ENCODE measurements at places on chromosomes 3 and 15. TPM values are rescaled to one million over a fixed set of nuclear protein-coding genes. Genes with fewer than 3 reads are reported as not detected.
A peak's percentile ranks its signal among the peaks of the same experiment; 100 is the strongest.

P2RY13 gene
- polyA plus RNA-seq, result 0.38 TPM

SPINK8 gene
- not detected for polyA plus RNA-seq

KNG1 gene
- not detected for polyA plus RNA-seq

PAQR5 gene
- polyA plus RNA-seq, result 0.24 TPM

MLF1 gene
- polyA plus RNA-seq, result 57.5 TPM

DNA sequence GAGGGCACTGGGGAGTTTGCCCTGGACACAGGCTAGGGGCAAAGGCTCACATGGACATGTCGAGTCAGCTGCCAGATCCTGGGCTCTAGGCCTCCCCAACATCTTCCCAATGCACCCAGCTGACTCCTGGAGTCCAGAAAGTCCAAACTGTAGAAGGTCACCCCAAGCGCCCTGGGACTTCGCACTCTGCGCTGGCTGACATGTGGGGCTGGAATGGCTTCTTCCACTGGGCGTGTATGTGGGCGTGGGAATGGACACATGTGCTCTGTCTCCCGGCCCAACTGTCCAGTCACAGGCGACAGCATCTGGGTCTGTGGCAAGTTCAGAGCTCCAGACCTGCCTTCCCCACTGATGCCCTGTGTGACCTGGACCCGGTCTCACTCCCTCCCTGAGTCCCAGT, 13.2 kb upstream of the FURIN start:
- no peak for DNase-seq

DNA sequence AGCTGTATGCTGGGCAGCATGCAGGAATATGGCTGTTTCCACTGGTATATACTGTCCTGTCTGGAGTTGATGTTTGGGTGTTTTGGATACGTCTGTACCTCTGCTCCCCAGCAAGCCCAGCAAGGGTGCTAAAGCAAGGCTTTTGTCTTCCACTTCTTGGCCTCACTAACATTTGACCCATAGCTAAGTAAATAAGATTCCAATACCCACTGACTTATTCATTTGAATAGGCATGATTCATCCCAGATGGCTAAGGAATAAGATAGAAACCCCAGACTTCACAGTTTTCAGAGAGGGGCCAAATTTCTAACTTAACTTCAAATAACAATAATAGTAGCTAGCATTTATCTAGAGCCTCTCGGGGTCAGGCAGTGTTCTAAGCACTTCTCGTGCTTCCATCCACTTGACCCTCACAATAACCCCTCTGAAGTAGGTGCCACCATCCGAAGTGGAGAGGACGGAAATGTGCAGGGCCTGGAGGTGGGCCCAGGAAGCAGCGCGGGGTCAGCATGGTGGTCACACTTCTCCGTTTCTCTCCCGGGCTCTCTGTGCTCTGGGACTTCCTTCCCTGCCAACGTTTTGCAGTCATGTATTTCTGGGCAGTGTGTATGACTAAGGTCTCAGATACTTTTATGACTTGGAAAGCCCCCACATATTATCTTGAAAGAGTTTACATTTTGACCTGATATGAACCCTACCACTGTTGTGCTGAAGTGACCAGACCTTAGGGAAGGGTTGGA, 39.3 kb downstream of the LRRK1 start:
- no peak for DNase-seq

GRCh38 chr3:107117922-107118536, 259.2 kb upstream of the CCDC54 start:
- DNase-seq, result peak; percentile 88

GRCh38 chr3:189626286-189626685, 4.9 kb upstream of the TP63 start:
- peak; percentile 38 for DNase-seq

DNA sequence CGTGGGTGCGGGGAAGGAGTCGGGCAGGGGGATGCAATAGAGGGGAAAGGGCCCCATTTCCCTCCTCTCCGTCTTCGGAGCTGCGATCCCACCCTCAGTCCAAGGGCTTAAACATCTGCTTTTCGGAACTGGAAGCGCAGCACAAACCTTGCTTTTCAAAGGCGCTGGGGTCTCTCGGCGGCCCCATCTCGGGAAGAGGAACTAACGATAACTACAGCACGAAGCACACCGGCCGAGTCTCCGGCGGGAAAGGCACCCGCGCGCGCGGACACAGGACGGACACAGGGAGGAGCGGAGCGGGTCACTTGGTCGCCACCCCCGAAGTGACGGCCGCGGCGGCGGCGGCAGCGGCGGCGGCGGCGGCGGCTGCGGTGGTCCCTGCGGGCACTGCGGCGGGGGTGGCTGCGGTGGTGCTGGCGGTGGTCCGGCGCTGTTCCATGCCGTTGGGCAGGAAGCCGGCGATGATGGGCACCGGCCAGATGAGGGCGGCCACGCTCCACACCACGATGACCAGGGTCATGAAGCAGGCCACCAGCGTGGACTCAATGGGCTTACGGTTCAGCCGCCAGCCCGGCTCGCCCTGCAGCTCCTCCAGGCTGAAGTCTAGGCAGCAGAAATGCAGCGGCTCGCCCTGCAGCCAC, 1.1 kb downstream of the TMEM158 start:
- DNase-seq, result peak; percentile 70

DNA sequence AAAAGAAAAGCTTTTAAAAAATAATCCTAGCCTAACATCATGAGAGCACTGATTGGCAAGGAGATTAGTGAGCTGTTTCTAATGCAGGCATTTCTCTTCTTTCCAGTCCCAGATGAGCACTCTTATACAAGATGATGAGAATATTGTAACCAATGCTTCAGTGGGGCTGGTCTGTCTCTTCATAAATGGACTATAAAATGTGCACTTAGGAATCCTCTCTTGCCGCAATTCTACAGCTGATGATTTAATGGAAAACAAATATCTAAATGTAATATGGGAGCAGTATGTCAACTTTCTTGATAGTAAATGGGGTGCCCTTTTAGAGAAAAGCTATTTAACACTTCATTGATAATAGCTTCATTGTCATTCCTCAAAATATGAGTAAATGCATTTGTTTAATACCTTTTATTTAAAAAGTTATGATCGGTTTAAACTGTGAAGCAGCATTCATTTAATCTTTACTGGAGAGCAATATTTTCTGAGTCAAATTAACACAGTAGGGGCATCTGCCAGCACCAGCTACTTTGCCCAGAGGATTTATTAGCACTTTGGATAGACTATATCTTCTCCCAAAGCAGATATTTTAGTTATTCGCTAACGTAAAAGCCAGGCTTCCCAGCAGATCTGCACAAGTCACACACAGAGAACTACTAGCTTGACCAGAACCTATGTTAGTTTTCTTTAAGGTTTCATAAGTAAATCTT, 985.9 kb downstream of the DIPK2A start:
- peak; percentile 29 for DNase-seq

DNA sequence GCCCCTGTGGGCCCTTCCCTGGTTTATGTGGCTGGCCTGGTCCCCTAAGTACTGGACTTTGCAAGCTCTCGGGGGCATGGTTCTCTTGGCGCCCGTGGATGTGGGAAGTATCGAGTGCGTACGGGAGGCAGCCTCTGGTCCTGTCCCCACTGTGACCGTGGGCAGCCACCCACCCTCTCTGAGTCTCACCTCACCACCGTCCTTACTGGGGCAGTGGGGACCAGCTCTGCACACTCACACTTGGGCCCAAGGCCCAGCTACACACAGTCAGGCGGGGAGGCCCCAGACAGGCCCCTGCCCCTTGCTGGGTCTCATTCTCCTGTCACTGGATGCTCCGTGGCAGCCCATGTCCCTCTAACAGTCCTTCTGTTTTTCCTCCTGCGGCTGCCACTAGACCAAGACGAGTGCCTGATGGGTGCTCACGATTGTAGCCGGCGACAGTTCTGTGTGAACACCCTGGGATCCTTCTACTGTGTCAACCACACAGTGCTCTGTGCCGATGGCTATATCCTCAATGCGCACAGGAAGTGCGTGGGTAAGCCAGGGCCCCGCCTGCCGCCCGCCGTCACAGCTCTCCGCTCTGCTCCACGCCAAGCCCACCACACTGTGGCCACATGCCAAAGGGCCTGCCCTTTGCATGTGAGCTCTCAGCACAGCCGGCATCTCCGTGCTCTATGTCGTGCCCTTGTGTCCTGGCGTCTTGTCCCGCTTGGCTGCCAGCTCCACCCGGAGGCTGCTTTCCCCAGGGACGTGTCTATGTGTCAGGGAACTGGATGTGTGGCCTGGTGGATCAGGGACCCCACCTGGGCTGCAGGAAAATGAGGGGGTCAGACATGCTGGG, 72.7 kb downstream of the FBLN2 start:
- peak; percentile 54 for DNase-seq

GRCh38 chr15:69679623-69680228, 227.1 kb downstream of the RPLP1 start:
- no peak for DNase-seq

GRCh38 chr3:56145410-56145809, 322.9 kb downstream of the ERC2 start:
- peak; percentile 63 for DNase-seq

- DNase-seq, result peak; percentile 58
These were observed 520 bp downstream of the SLC26A6 start for GRCh38 chr3:48634661-48635221.

DNA sequence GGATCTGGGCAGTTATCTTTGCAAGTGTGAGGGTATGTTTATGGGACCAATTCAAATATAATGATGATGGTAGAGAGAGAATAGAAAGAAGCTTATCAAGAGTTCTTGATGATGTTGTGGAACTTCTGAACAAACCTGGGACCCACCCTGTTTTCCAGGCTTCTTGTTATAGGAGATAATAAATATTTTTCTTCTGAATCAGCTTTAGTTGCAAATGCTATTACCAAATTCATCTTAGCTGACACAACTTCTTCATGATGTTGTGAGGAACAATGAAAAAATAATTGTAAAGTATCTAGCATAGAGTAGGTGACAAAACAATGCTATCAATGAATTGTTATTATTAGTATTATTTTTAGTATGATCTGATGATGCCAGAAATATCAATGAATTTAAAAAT, 43.5 kb upstream of the PTX3 start:
- no peak for DNase-seq

- DNase-seq, result peak; percentile 56
These were observed 63.7 kb upstream of the DAZL start for GRCh38 chr3:16668776-16669545.

- peak; percentile 80 for DNase-seq
These were observed 39.7 kb upstream of the GADL1 start for GRCh38 chr3:30934208-30934550.
